ENCODE measurements at places on chromosomes 5 and 9.

DNA sequence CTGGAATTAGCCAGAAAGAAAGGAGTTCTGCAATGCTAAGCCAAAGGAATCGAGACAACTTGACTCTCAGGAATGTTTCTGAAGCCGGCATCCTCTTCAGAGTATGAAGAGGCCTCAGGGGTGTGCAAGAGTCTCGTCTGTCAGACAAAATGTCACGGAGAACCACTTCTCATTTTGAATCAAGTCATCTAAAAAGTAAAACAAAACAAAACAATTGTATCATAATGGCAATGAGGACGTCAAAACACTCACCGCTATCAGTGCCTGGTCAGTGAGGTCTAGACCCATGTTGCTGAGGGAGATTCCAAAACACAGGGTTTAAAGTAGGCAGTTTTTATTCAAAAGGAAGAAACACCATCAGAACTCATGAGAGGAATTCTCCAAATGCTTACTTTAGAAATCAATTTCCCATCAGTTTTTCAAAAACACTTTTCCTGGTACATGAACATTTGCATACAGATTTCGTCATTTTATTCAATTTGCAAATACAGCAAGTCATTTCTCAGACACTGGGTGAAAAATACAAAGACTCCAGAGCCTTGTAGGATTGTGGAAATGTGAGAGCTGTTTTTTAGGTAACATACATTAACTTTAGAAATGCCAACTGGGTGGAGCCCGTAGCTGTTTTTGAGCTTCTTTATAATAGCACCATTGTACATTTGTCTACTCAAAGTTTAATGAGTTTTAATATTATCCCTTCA is 89.5 kb upstream of the MAP3K1 start:
- DNase-seq = no peak

DNA sequence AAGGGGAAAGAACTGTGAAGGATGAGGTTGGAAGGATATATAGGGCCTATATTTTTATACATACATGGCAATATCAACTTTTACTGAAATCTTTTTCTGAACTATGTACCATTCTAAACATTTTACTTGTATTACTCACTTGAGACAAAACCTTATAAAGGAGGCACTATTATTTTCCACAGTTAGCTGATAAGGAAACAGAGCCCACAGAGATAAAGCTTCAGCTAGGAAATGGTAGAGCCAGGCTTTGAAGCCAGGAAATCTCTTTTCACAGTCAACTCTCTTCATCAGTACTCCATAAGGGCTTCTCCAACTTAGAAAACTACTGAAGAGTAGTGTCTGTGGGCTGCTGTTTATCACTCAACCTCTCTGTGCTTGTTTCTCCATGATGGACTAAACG is 613.7 kb downstream of the PRELID2 start:
- DNase-seq = no peak

DNA sequence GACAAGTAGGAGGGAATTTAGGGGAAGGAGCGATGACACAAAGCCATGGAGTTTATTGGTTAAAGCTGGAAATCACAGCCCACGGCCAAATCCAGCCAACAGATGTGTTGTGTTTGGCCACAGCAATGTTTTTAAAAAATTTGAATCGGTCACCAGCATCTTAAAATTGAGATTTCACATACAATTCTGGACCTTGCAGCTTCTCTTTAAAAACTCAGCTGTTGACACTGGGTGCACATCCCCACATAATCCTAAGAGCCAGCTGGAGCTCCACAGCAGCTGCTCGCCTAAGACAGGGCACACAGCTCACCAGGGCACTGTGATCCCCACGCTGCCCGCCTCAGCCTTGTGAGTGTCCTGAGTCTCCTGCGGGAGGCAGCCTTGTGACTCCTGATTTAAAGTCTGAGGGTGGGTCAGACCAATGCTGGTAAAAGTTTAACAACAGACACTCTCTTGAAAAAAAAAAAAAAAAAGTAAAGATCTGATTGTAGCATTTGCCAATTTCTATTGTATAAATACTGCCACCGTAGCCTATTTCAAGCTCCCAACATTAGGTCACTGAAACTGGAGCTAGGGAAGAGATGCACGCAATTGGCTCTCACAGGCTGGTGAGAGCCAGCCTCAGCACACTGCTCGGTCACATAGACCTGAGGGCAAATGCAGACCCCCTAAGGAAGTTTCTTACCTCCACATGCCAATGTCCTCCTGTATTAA is 124.8 kb downstream of the HSD17B3 start:
- DNase-seq = peak; percentile 50

- DNase-seq = no peak
Observed at GRCh38 chr5:178981381-178981780, 13.7 kb downstream of the GRM6 start.

DNA sequence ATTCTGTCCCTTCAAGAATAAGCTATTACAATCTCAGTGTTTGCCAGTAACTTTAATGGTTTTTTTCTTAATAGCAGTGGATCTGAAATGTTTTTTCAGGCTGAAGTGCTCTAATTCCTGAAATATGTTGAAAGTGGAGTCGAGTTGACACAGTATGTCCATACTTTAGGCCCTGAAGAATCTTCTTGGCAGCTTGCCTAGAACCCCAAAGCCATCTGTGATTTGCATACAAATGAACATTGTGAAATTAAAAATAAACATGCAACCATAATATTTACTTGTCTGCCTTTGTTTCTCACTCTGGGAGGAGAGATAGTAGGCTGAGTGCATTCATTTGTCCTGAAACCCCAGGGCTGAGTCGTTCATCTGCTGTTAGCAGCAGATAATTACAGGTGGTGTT is 152.7 kb downstream of the ADCY2 start:
- no peak for DNase-seq

DNA sequence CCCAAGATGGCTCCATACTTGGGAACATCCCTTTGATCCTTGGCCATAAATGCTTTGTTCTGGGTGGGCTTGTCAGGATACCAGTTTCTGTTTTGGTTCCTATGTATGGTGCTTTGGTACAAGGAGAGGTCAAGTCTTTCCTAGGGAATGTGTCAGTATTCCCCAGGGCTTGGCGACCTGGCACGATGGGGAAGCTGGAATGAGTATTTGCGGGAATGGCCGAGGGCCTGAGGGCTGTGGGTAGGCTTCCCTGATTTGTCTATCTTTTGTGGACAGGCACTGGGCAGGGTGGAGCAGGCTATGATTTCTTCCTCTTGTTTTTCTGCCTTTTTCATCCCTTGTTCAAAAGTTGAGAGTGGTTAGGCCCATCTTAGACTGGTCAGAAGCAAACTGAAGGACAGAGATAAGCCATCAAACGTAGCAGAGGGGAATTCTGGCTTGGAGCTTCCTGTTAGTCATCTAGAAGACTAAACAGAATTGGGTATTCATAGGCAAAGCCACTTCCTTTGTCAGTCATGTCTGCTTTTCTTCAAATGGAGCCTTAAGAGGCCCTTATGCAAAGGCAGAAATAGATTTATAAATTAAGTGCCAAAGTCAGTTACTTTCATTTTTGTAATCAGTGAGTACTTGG is 13.7 kb downstream of the DOCK2 start:
- no peak for DNase-seq

- DNase-seq = no peak
Observed at GRCh38 chr5:89342106-89342876, 459.3 kb upstream of the MEF2C start.

- DNase-seq = no peak
Observed at GRCh38 chr5:110718311-110718710, 8.2 kb downstream of the TMEM232 start.

GRCh38 chr9:129270205-129270604 is 92.1 kb upstream of the IER5L start:
- no peak for DNase-seq

- DNase-seq = no peak
Observed at GRCh38 chr5:112161392-112161748, 257.7 kb downstream of the EPB41L4A start.

- peak; percentile 81 for DNase-seq
Observed at GRCh38 chr9:95131023-95131943, 186.2 kb downstream of the FANCC start.

GRCh38 chr5:147474140-147474539 is 35.7 kb downstream of the DPYSL3 start:
- DNase-seq = no peak

GRCh38 chr9:14383294-14383693 is 69.4 kb upstream of the NFIB start:
- no peak for DNase-seq

DNA sequence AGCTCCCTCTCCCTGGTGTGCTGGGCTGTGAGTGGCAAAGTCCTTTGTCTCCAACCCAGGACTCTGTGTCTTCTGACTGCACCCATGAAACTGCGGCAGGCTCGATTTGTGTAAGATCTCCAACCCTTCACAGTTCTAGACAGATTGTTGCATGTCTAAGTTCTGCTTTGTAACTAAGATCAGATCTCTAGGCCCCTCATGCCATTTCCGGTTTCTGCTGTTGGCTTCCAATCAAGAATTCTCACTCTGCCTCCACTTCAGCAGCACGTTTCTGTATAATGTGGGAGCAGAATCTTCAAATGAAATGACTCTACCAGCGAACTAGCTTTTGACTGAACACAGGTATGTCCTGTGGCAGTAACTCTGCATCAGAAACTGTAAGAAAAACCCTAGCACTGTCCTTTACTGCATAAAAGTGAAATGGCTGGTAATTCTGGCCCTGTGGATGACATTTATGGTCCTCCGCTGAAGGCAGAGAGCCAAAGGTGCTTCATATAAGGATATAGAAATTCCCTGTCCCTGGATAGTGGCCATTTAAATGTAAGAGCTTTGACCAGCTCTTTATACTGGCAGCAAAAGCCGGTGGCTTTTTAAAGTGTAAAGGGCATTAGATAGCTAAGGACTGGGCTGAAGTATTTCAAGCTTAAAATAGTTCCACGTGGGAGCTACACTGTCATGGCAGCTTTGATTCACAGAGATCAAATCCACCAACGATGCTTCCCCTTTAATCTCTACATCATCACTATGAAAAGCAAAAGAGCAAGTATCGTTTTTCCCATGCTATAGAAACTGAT is 319.0 kb upstream of the CDH6 start:
- DNase-seq = no peak

DNA sequence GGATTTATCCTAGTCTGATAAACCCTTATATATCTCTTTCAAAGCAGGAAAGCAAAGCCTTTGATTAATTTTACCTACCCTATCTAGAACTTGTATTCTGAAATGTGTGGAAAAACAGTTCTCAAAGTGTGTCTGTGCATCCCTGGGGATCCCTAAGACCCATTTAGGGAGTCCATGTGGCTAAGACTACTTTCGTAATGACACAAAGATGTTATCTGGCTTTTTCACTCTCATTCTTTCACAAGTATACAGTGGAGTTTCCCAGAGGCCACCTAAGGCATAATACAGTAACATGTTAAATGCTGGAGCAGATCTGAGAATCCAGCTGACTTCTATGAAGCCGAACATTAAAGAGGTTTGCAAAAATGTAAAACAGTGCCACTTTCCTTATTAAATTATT is 54.3 kb upstream of the TNFSF15 start:
- no peak for DNase-seq

GRCh38 chr5:9058161-9058560 is 487.7 kb downstream of the SEMA5A start:
- DNase-seq = no peak

DNA sequence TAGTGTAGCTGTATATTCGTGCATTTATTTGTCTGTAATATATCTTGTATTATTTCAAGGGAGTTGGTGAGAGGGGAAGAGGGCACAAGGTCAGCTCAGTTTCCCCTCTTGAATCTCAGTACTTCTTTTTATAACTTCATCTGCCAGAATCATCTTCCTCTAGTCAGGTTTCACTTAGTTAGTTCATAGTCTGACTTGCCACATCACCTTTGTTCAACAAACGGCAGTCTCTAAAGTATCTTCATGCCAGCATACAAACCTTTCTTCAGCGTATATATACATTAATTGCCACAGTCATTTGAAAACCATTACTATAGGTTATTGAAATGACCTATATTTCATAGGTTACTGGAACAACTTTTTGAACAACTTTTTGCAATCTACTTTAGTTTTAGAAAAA is 1.6 kb downstream of the ECM2 start:
- no peak for DNase-seq

GRCh38 chr5:151684690-151685361 is 1.9 kb downstream of the SPARC start:
- DNase-seq = peak; percentile 69

- DNase-seq = no peak
Observed at GRCh38 chr5:137700282-137700680, 35.6 kb downstream of the KLHL3 start.

- DNase-seq = no peak
Observed at GRCh38 chr5:45692481-45692880, 3.7 kb downstream of the HCN1 start.

- no peak for DNase-seq
Observed at GRCh38 chr9:102499468-102499867, 495.7 kb upstream of the CYLC2 start.

GRCh38 chr5:145027286-145027685 is 807.9 kb downstream of the PRELID2 start:
- no peak for DNase-seq

GRCh38 chr5:138338411-138339090 is 485 bp downstream of the FAM53C start:
- no peak for DNase-seq

DNA sequence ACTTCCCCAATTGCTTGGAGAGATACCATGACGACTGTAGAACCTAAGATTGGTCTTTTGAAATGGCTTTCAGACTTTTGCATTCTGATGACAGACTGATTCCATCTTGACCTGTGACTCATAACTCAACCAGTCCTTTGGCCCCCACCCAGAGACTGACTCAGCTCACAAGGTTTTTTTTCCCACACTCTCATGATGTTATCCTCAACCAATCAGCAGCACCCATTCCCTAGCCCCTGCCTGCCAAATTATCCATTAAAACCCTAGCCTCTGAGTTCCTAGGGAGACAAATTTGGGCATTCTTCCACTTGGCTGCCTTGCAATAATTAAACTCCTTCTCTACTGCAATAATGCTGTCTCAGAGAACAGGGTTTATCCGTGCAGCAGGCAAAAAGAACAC is 1263.3 kb upstream of the CDH9 start:
- DNase-seq = no peak

- no peak for DNase-seq
Observed at GRCh38 chr5:110896901-110897300, 158.1 kb downstream of the SLC25A46 start.

DNA sequence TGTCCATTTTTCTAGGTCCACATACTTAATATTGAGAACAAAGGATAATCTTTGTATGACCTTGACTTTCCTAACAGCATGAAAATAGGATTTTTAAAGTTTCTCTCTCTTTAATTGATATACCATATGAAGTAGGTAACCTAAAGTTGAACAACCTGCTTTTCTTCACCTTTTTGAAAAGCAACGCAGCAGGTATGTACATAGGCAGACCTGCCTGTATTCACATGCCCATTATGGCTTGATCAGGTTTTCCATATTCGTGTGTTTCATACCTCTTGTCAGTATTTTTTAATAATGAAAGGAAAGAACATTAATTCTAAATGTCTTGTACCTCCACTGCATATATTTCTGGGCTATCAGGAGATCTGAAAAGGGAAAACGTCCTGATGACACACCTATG is 1.5 kb upstream of the ADAMTSL1 start:
- DNase-seq = no peak

Data from ureter (tissue), 1 donor.